Anterior cingulate cortex (tissue), 58 donors: ENCODE measurements at places on chromosomes 4 and X.

DNA sequence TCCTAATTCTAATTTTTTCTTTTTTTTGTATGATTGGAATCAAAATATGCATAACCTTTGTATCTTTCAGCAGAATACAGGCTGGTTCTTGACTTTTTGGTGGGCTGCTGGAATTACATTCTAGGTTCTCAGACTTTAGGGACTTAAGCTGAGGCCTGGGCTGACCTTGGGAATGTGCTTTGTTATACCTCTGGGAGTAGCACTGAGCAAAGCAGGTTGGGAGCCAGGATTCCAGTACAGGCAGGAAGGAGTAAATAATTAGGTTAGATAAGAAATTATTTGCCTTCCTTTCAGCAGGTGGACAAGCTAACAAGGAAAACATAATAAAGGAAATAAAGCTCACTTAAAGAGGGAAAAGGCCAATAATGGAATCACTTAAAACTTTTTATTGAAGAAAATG, 49.9 kb upstream of the SLC4A4 start:
- no peak for DNase-seq

- no peak for DNase-seq
Measured at GRCh38 chr4:73704314-73705055, 35.9 kb upstream of the CXCL8 start.

DNA sequence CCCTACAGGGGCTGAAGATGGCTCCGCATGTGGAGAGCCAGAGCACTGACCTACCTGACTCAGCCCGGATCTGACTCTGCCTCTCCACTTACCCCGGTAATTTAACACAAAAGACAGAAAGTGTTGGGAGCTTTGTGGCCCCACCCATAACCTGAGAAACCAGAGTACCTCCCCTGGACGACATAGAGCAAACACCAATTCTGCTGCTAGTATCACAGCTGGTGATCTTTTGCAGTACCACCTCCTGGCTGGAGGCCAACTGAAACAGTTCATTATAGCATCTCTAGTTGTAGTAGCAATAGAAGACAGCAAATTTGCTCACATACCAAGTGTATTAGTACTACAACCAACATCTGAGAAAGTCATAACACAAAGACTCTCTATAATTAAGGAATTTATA, 443.9 kb downstream of the KLHL4 start:
- DNase-seq, result no peak

DNA sequence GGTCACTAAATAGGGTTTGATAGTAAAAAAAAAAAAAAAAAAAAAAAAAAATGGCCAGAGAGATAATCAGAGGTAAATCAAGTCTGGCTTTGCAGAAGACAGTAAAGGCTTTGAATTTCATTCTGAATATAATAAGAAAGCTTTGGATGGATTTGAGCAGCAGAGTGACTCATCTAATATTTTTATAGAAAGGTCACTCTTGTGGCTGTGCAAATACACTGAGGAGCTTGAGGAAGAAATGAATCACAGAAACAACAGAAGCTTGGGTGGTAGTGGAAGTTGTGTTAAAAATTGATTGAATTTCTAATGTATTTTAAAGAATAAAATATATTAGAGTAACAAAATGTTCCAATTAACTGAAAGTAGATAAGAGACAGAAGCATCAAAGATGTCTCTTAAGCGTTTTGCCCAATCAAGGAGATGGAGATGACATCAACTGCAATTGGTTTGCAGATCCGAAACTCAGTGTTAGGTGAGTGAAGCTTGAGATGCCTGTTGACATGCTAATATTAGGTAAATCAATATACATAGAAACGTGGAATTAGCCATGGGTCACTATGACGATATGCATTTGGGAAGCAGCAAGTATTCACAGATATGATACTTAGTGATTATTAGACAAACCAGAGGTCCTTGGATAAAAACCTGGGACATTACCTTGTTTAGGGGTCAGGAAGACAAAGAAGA, 280.5 kb downstream of the GPM6A start:
- DNase-seq, result no peak

DNA sequence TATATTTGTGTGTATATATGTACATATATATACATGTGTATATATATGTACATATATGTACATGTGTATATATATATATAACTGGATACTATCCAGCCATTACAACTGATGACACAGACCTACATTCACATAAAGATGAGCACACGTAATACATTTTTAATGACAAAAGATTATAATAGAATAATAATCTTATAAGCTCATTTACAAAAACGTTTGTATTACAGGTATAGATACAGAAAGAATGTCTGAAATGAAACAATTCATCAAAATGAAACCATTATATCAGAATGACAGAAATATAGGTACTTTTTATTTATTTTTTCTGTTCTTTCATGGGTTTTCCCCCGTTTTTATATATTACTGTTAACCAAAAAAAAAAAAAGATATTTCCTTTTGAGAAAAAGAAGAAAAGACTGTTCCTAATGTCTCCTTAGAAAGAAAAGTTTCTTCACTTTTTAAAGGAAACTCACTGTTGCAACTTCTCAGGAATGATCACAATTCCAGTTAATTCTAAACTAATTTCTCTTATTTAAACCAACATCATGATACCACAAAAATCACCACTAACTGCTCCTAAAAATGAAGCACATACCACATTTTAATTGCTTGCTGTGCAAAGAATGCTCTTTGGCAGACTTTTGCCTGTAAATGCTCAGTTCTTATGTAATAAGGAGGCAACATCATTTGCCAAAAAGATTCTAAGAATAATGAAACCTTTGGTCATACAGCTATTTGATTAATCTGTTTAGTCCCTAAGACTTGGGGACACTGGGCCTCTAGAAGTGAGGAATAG, 18.9 kb downstream of the LEF1 start:
- no peak for DNase-seq

- DNase-seq, result no peak
Measured at GRCh38 chrX:95509474-95509873, 1175.2 kb upstream of the DIAPH2 start.
